LHCN-M2 (cell line): ENCODE measurements at places on chromosomes 7 and 10. TPM values are rescaled to one million over a fixed set of nuclear protein-coding genes. Genes with fewer than 3 reads are reported as not detected.

GRCh38 chr10:5666008-5666840 lies at the start of gene ASB13:
Gene ASB13, minus strand, starts transcription at chr10:5666595. Its CDS starts 44 bp downstream, at chr10:5666551.
- DNase-seq, result peak; percentile 33

DNA sequence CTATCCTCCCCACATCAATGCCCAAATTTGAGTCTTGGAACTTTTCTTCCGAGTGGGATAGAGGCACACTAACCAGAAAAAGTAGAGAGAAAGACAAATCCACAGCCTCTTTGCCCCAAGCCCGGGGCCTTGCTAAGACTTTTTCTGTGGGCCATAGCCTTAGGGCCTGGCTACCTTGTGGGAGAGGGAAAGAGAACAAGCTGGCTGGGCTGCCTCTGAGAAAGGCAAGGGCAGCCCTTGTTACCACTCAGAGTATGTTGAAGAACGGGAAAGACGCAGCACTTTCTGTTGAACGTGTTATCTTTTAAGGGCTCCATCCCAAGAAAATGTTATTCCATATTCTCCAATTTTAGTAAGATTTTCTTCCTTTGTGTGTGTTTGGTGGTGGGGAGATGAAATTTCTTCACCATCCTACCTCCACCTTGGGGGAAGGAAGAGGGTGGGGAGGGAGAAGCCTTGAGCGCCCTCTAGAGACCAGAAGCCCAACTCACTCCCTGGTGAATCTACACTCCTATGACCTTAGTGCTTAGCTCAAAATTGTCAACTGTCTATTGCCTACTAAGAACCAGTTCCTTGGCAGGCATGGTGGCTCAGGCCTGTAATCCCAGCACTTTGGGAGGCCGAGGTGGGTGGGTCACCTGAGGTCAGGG lies 3.9 kb upstream of the NRF1 start:
- DNase-seq, result peak; percentile 51

PCBD1 gene
- total RNA-seq, result 23.0 and 32.4 TPM in 2 replicates

C10orf67 gene
- total RNA-seq, result 0.11 and 0.19 TPM in 2 replicates

ZNF804B gene
- not detected in 2 replicates for total RNA-seq
